ENCODE measurements at places on chromosomes 5 and 9.

DNA sequence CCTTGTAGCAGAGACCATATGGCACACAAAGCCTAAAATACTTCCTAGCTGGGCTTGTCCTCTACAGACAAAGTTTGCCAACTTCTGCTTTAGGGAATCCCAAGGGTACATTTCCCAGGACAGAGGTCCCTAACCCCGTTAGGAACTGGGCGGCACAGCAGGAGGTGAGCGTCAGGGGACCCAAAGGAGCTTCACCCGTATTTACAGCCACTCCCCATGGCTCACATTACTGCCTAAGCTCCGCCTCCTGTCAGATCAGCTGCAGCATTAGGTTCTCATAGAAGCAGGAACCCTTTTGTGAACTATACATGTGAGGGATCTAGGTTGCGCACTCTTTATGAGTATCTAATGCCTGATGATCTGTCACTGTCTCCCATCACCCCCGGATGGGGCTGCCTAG, 88.5 kb upstream of the TRPM3 start:
- no peak for DNase-seq

- DNase-seq: no peak
These were observed 13.7 kb downstream of the NUDT2 start for GRCh38 chr9:34343090-34343489.

DNA sequence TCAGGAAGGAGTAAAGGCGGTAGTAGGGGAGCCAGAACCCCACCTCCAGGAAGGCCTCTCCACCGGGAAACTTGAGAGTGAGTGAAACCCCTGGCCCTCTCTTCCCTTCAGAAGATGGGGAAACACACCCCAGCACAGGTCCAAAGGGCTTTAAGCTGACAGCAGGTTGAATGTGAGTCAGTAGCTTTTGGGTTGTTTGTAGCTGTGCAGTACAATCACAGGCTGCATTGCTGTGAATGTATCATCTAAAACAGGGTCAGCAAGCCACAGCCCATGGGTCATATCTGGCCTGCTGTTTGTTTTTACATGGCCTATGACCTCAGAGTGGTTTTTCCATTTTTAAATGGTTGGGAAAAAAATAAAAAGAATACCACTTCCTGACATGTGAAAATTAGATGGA, 10.0 kb downstream of the OTULINL start:
- DNase-seq: no peak

GRCh38 chr9:135661816-135662560, 1.1 kb upstream of the LCN9 start:
- no peak for DNase-seq

GRCh38 chr9:70987986-70988385, 133.4 kb downstream of the TRPM3 start:
- DNase-seq: peak; percentile 82

GRCh38 chr5:173715607-173716006, 99.2 kb upstream of the BOD1 start:
- DNase-seq: no peak

- DNase-seq: no peak
These were observed 442 bp downstream of the NEURL1B start for GRCh38 chr5:172641359-172642050.

- DNase-seq: no peak
These were observed 15.4 kb downstream of the CDC42SE2 start for GRCh38 chr5:131279204-131279603.
